HuH-7 (cell line): ENCODE measurements at places on chromosomes 6 and 20.

DNA sequence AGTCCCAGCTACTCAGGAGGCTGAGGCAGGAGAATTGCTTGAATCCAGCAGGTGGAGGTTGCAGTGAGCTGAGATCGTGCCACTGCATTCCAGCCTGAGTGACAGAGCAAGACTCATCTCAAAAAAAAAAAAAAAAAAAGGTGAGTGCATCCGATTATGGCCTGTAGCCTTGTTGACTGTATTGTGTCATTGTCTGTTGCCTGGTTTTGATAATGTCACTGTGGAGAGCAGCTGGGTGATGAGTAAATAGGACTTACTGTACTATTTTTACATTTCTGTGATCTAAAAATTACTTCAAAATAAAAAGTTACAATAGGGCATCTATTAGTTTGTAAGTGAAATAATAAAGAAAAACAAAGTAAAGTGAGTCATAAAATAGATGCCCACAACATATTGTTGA lies 134.1 kb upstream of the SALL4 start:
- no peak for DNase-seq

DNA sequence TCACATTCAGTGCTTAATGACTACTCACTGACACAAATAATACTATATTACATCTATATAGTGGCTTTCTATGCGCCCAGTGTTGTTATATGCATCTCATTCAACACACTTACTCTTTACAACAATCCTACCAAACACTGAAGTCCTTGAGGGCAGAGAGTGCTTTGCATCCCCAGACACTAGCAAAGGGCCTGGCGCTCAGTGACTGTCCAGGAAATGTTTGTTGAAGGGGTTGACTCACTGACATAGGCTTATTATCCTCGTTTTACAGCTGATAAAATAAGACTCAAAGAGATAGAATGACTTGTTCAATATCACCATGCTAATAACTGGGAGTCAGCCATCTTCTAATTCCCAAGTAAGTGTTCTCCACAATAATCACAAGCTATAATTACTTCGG lies 163.3 kb downstream of the ARHGAP18 start:
- DNase-seq = no peak

DNA sequence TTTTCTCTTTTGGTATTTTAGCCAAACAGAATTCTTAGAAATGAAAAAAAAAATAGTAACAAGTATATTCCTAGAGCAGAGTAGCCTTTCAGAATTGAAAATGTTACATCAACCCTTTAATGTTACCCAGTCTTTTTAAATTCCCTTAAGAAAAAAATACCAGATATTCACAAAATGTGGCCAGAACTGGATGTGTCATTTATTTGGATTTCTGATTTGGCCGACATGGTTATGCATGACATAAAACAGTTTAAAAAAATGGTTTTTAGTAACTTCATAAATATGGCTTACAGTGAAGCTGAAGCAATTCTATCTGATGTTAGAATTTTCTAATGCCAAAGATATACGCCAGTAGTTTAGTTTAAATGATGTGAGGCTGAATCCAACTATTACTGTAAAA lies 112.0 kb downstream of the ATXN1 start:
- DNase-seq = no peak

- no peak for DNase-seq
Observed at GRCh38 chr6:90039911-90040310, 145.6 kb downstream of the GJA10 start.

GRCh38 chr6:75488033-75488432 lies 5.6 kb downstream of the FILIP1 start:
- no peak for DNase-seq

- DNase-seq = no peak
Observed at GRCh38 chr6:151098166-151098565, 141.6 kb upstream of the AKAP12 start.

- DNase-seq = no peak
Observed at GRCh38 chr6:139650941-139651340, 276.5 kb upstream of the CITED2 start.

DNA sequence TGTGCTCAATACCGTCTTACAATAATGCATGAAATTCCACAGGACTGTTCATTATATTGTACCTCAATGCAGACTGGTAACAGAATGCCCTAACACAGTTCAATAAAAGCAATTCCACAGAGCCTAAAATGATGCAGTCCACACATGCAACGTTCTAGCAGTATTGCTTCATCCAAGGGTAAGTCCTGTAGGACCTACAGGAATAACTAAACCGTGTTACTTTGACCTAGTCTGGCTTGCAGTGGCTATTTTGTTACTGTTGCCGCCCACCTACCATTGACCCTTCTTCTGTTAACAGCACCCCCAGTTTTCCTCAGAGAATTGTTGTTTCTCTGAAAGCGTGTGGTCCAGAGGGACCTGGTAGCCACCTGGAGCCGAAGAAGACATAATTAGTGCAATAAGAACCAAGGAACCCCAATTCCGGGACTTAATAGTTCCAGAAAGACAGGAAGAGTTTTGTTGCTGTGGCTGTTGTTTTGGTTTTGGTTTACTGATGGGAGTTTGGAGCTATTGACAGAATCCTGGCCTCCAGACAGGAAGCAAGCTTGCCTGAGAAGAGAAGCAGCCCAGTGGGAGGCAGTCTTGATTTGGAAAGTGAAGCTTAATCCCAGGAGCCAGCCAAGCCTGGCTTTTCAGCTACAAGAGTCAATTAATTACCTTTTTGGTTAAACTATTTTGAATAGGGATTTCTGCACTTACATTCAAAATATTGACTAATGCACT lies 91.3 kb downstream of the FRK start:
- peak; percentile 26 for DNase-seq

DNA sequence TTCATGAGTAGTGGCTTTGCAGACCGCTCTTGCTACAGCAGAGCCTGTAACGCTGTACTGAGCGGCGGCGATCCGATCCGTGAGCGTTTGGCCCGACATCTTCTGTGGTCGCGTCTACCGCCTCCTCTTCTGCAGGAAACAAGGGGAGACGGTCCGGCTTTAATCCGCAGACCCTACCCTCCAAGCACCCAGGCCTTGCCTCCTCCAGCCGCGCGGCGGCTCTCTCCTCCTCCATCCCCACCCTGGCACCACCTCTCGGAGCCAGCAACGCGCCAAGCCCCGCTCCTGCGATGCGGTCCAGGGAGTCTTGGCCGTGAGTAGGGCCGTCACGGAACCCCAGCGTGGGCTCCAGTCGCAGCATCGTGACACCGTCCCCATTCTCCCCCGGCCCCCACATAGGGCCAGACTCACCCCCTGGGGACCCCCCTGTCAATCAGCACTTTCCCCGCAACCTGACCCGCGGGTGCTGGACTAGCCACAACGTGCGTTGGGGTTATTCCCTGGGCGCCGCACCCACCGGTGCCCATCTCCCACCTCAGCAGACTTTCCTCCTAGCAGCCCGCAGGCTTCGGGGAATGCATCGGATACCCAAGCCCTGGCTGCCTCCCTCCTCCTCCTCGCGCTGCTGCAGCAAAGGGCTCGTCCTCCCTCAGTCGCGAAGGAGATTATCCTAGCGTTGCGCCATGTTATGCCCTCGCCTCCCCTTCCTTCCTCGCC lies 914 bp downstream of the SNAP91 start:
- DNase-seq = no peak

GRCh38 chr20:58173930-58174707 lies 54.3 kb downstream of the ANKRD60 start:
- no peak for DNase-seq

- no peak for DNase-seq
Observed at GRCh38 chr6:159101656-159102055, 56.9 kb upstream of the TAGAP start.
